ENCODE measurements at places on chromosomes 1 and 21.

DNA sequence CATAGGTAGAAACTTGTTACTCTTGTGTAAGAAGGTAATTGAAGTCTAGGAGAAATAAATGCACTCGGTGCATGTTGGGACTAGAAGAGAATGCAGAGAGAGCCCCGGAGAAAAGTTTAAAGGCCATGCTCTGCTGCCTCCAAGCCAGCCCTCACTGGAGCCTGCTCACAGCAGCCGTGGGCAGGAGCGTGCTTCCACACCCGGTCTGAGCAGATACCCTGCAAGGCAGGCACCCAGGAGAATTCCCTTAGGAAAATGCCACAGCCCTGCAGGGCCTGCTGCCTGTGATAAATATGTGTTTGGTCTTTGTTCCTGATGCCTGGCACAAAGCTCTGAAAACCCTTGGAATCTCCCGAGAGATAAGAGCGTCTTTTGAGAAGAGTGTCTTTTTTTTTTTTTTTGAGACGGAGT lies 22.8 kb downstream of the C2CD2 start:
- no peak for DNase-seq

DNA sequence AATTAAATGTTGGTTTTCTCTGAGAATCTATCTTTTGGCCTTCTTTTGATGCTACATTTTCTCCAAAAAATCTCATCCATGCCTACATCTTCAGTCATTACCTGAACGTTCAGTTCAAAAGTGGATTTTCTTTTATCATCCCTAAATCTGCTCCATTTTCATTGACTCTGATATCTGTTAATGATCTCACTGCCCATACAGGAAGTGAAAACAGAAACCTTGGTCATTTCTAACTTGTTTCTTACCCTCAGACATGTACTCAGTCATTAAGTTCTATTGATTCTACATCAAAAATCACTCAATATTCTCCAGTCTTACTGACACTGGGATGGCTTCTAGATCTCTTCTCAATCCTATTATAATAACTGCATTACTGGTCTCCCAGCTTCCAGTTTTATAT lies 22.7 kb downstream of the PRKACB start:
- no peak for DNase-seq

GRCh38 chr1:121558514-121558913 lies 373.7 kb downstream of the SRGAP2C start:
- DNase-seq, result no peak

DNA sequence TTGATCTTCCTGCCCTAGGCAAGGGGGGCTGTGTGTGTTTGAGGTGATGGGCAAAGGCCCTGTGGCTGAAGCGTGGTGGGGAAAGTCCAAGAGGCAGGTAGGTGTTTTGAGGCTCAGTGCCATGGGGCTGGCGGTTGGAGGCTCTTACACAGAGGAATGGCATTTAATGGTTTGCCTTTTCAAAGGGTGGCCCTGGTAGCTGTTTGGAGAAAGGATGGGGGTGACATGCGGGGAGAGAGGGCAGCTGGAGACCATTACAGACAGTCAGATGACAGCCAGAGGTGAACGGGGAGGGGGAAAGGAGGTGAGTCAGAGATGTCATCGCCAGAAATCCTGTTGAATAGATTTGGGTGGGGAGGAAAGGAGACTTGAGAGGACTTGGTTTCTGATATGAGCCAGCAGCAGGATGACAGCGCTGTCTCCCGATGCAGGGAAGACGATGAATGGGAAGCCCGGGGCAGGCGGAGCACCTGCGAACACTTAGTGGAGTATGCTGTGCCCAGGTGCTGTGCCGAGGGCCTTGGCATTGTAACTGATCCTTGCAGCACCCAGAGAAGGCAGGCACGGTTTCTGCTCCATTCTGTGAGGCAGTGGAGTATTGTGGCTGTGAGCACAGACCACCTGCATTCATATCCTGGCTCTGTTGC lies 56.3 kb downstream of the MAN1C1 start:
- no peak for DNase-seq

GRCh38 chr1:216919060-216919970 lies 196.1 kb upstream of the ESRRG start:
- no peak for DNase-seq

DNA sequence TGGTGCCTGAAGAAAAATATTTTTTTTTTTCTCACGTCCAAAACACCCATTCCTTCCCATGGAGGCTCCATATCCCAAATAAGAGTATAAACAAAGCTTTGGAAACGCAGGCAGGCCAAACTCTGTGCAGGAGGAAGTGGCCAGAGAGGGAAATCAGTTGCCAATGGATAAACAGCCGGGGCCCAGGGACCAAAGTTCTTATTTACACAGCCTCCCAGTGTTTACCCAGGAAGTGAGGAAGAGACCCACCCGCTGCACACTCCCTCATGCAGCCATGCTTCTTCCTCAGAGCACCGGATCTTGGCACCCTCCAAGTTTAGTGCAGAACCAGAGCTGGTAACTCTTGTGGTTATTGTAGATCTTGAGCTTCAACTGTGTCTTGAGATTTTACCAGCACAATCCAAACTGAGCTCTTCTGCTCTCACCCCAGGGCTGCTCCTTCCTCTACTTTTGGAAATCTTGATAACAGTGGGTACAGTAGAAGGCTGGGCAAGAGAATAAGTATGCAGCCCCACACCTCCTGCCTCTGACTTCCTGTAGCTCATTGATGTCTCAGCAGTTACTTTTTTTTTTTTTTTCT lies 14.2 kb downstream of the MARCKSL1 start:
- DNase-seq, result no peak

GRCh38 chr1:113972954-113973353 lies 6.3 kb upstream of the OLFML3 start:
- no peak for DNase-seq

- no peak for DNase-seq
These were observed 2.3 kb downstream of the MX1 start for GRCh38 chr21:41428311-41428710.

DNA sequence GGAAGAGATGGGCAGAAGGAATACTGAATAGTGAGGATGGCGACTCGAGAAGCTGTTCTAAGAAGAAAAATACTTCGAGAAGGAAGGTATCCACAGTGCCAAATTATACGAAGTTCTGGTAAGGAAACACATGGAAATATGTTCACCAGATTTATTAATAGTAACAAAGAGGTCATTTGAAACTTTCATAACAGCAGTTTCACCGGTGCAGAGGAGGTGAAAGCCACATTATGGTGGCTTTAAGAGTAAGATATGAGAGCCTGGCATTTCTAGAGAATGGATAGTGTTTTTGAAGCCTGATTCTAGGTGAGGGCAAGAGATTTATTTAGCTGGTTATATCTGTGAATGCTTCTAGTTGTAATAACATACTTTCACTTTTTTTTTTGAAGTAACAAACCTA lies 56.2 kb downstream of the DPYD start:
- DNase-seq, result no peak

DNA sequence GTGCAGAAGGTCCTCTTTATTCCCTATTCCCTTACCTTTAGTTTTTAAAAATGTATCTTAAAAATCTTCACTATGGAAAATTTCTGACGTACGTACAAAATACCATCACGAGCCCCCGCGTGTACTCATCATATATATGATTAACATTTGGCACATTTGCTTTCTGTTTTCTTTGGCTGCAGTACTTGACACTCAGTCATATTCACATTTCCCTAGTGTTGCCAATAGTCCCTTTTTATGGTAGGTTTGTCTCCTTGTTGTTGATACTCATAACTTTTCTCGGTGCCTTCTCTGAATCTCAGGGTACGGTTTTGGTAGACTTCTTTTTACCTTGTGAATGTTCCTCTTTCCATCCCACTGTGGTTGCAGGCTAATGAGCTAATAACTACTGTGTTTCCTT lies 23.3 kb downstream of the KDM4A start:
- no peak for DNase-seq
